Renal pelvis (tissue), 12 donors: ENCODE measurements at places on chromosomes 1 and 21. TPM values are rescaled to one million over a fixed set of nuclear protein-coding genes. Genes with fewer than 3 reads are reported as not detected.

CFHR3 gene
- 0.31 TPM for polyA plus RNA-seq

IGSF21 gene
- polyA plus RNA-seq, result 0.24 TPM

MTARC1 gene
- 26.6 TPM for polyA plus RNA-seq

RNU1-2 gene
- not detected for polyA plus RNA-seq

DNA sequence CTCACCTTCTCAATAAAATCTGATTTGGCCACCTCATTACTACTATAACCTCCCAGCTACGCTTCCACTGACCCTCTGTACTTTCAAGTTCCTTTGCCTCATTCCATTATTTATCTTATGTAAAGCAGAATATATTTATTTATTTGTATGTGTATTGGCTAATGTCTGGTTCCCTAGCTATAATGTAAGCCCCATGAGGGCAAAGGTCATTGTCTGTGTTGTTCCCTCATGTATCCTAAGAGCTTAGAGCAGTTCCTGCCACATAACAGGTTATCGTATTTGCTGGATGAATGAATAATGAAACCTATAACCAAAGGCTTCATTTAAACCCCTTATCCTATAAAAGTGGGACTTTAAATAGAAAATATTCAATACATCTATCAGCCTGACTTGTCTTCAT, 77.9 kb upstream of the DPT start:
- DNase-seq, result no peak

GRCh38 chr1:95126366-95126765, 9.2 kb downstream of the TLCD4 start:
- no peak for DNase-seq

- DNase-seq, result no peak
Observed at GRCh38 chr21:37372951-37373350, 6.4 kb downstream of the DYRK1A start.
